NCI-H524 (cell line): ENCODE measurements at places on chromosomes 5 and 9.

DNA sequence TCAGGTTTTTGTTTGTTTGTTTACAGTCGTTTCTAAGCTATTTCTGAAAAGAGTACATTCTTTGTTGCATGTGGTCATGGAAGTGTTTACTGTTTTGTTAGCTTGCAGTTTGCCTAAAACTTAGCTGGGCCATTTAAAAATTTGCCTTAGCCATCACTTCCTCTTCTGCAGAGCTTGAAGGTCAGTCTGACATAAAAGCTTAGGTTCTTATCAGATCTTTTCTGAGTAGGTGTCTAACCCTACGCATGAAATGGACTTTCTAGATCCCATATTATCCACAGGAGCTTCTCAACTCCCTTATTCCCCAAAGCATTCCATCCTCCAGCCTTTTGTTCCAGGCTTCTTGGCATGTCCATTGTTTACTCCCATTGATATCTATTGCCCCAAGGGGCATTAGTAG, 90.3 kb downstream of the AP3B1 start:
- DNase-seq: no peak

DNA sequence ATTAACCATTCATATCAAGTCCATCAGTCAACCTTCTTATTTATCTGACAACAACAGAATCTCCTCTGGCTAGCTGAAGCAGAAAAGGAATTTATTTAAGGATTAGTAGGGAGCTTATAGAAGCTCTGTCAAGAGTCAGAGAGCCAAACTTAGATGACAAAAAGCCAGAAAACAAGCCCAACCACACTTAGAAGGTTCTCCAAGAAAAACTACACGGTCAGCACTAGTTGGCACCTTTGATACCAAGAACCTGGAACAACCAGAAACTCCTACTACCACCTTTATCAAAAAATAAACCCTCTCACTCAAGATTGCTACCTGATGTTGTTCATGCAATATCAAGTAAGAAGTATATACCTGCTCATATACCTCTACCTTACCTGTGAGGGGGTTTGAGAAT, 36.9 kb downstream of the RANBP6 start:
- DNase-seq: no peak

GRCh38 chr5:180441564-180442051, 52.6 kb upstream of the CNOT6 start:
- DNase-seq: no peak

DNA sequence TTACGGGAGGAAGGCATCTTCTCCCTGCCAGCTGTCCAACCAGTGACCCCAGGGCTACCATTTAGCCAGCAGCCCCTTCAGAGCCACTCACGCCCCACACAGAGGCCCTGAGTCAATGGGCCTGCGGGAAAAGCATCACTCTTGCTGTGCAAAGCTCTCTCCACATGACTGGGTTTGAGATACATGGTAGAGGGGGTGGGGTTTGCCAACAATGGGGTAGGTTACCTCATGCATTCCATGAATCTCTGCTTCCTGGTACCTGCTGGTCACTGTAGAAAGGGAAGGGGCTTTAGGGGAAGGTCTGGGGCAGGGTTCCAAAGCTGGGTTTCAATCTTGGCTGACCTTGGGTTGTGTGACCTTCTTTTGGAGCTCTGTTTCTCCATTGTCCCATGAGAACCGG, 22.9 kb upstream of the TTLL11 start:
- DNase-seq: no peak

DNA sequence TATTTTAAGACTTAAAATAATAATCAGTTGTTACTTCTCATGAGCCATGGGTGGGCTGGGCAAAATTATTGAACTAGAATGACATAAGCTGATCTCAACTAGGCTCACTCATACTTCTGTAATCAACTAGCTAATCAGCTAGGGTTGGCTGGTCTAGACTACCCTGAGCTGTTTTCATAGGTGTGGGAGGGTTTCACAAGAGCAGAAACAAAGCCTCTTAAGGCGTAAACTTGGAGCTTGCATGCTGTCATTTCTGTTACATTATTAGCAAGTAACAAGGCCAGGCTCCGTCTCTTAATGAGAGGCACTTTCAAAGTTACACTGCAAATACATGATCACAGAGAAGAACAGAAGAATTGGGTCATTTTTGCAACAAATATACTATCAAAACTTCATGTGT, 57.2 kb upstream of the GHR start:
- no peak for DNase-seq

DNA sequence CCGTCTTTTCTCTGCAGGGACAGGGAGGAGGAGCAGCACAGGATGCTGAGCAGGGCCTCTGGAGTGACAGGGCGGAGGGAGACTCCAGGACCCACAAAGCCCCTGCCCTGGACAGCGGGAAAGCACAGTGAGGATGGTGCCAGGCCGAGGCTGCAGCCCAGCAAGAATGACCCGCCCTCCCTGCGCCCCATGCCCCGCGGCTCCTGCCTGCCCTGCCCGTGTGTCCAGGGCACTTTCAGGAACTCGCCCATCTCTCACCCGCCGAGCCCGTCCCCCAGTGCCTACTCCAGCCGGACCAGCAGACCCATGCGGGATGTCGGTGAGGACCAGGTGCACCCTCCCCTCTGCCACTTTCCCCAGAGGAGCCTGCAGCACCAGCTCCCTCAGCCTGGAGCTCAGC, 9.1 kb upstream of the EXOC3 start:
- DNase-seq: no peak

DNA sequence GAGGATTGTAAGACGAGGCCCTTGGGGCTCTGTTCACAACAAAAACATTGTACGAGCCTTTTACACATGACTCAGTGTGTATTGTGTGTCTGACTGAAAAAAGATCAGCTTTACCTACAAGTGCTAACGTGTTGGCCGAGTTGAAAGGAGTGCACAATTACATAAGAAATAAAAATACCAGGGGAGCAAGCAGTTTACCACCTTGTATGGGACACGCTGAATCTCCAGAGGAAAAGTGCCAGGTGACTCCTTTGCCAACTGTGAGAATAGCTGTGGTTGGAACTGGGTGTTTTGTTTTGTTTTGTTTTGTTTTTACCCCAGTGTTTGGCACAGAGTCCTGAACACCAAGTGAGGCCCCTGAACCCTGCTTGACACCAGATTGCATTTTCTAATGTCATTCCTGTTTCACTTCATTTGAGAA, 32.8 kb upstream of the ZSWIM6 start:
- DNase-seq: no peak

- DNase-seq: no peak
These were observed 18.6 kb upstream of the REEP5 start for GRCh38 chr5:112940670-112941069.

GRCh38 chr5:15014809-15015208, 143.2 kb upstream of the ANKH start:
- no peak for DNase-seq
